ENCODE measurements at places on chromosomes 3 and 15.

- DNase-seq: no peak
Observed at GRCh38 chr3:179688850-179689249, 36.0 kb downstream of the USP13 start.

- no peak for DNase-seq
Observed at GRCh38 chr15:33963831-33964664, 4.2 kb upstream of the CHRM5 start.

DNA sequence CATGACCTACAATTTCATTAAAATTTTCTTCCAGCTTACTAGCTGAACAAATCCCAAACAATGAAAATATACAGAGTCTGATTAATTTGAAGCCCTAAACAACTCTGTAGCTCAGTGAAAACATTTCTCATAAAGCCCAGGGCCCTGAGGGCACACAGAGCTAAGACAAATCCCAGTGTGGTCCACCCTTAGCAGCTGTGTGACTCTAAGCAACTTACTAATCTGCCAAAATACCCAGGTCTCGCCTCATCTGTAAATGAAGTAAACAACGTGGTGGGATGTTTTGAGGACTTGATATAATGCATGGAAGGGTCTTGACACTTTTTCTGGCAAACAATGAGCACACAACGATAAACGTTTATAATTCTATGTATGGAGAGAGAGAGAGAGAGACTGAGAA lies 158.4 kb downstream of the FHIT start:
- DNase-seq: no peak

DNA sequence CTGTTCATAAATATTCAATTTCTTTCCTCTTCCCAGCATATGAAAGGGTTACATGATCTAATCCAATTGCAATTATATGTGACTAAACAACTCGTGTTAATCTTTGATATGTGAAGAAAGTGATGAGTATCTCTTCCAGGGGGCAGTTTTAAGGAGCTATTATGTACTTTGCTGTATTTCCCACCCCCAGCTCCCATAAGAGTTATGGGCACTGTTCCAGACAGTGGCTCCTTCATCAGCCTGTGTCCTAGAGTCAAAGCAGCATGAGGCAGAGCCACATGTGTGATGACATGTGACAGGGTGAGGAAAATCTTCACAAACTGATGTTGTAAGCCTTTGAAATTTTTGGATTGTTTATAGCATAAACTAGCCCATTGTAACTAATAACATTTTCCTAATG lies 315.4 kb downstream of the DIPK2A start:
- DNase-seq: no peak

DNA sequence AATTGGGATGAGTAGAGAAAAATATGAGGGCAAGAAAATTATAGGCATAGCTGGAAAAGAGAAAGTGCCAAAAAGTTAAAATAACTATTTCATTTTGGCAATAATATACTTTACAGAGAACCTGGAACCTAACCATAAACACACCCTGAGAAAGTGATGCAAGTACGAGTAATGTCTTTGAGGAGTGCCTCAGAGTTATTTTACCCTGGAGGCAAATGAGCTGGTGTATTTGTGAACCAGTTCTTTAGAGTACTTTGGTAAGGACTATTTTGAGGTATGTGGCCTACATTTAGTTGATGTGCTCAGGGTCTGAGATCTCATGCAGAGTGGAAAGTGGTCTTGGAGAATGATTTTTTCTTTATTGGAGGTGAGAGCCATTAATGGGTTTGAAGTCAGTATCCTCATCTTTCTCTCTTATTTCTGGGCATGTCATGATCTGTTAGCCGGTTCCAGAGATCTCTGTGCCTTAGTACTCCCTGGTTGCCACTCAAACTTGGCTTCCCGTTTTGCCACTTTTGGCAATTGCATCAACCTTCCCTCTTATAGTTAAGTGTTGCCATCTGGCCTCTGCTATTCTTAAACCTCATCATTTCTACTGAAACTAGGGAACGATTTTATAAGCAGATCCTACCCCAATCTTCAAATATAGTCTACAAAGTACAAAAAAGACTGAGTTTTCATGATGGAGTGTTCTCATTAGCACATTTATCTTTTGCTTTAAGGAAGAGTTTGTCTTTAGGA lies 145.7 kb downstream of the EPHA6 start:
- no peak for DNase-seq

DNA sequence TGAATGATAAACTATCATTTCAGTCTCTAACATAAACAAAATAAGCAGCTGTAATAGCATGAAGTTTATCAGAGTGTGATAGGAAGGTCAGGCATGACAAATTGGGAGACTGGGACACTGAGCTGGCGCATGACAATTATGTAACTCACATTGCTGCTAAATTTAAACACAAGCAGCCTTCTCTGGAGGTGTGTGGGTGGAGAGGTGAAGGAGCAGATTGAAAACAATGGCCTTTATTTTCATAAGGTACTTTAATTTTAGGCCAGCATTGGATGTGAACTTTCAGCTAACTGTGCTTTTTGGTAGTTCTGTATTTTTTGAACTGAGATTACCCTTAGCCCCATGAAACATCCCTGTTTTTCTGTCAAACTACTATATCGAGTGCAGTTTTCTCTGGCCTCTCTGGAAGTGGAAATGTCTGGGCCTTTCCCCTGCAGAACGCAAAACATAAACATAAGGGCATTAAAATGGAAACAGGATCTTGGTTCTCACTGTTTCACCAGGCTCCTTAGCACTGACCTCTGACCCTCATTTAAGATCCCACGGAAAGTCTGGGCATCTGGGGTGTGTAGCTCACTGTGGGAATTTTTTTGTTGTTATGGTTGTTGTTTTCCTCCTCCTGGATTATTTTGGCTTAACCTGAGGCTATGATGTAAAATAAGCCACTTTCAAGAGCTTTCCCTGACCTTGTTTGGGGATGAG lies 160.1 kb upstream of the DPH6 start:
- no peak for DNase-seq

DNA sequence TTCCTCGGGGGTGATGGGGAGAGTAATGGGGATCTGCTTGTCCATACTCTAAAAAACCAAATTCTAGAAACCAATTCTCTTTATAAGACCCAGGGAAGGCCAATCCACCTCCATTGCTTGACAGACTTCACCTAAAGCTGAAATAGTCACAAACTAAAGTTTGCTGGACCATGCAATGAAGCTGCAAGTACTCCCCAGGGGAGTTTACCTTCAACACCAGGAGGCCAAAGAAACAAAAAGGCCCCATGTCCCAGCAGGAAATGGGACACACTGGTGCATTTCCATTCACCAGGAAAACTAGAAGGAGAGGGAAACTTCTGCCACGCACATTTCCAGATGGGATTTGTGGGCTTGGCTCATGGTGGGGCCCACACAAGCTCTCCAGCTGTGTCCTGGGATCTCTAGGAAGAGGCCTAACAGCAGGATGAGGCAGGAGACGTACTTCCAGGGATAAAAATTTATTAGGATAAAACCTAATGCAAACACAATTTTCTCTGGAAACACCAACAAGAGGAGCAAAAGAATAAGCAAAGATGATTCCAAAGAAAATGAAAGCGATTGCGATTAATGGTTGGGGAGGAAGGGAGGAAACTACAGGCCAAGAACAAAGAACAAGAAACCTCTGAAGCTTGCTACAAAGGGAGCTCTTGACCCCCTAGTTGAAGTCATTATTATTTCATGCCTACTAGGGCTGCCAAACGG lies 238.0 kb upstream of the LRTM1 start:
- DNase-seq: no peak

DNA sequence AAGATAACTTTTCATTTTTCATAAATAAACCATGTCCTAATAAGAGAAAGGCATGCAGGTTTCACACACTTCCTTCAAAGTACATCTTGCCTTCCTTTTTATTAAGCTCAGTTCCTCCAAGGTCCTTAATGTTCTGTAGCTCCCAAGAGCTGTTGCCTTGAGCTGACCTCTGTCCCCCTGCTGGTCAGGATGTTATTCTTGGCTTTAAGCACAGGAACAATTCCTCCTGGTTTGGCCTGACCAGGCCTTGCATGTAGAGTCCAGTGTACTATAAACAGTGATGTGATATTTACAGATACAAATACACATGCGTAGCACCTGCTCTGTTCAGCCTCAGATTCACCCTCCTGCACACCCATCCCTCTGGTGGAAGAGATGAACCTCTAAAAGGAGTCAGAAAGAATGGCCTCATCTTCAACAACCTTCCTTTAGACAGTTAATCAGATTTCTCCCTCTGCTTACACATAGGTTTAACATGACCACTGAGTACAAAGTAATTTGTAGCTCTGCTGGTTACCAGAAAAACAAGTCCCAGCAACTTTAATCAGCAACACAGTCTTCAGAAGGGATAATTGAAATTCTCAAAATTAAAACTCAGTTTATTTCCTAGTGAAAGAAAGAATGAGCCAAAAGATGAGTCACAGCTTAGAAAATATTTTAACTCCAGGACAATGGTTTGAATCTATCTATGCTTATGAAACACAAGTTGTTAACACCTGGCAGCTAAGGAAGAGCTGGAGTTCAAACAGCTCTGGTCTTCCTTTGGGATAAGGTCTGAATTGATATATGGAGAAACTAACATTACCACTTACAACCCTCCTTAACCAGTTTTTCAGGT lies 46.5 kb downstream of the PTPN9 start:
- DNase-seq: no peak

GRCh38 chr3:139519998-139520737 lies 19.4 kb downstream of the RBP1 start:
- no peak for DNase-seq

All from stimulated activated CD4-positive, alpha-beta T cell treated with anti-CD3 and anti-CD28 coated beads, Interleukin-4, amount 100 ng/mL, for 4 hours (primary cell).